Fibroblast of skin of left biceps (primary cell): ENCODE measurements at places on chromosomes 6 and 20.

GRCh38 chr20:25553819-25554296, 31.5 kb downstream of the NINL start:
- DNase-seq, result no peak

DNA sequence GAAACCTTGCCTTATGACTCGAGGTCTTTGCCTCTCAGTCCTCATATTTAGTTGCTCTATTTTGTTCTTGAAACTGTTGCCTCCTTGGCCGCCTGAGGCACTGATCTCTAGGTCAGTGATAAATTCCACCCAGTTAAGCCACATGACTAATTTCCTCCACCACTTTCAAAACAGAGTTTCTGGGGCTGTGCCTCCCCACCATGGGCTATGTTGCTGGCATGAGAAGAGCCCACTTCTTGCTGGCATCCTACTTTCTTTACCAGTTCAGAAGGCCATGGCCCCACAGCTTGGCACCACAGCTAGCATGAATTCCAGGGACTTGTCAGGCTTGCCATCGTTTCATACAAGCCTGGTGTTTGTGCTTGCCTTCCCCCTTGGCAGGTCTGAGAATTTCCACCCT, 361.4 kb upstream of the JAG1 start:
- no peak for DNase-seq

- no peak for DNase-seq
Measured at GRCh38 chr6:141248021-141248799, 884.5 kb upstream of the GJE1 start.

- no peak for DNase-seq
Measured at GRCh38 chr6:13063300-13063918, 264.9 kb downstream of the TBC1D7 start.

GRCh38 chr6:107101686-107102413, 13.5 kb downstream of the BEND3 start:
- DNase-seq, result no peak

DNA sequence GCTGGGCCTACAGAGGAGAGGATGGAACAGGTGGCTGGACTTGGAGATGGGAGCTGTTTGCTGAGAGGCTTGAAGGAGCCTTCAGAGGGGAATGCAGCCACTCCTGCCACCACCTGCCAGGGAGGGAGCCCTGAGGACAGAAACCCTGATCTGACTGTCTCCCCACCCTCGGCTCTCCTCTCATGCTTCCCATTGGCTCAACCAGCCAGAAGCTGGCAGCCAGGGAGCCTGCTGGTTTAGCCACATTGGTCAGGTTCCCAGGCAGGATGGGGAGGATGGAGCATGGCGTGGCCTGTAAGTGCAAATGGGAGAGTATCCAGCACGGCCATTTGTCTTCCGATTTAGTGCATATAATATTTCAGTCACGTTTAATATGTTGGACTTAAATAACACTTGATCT, 12.8 kb downstream of the TREM1 start:
- no peak for DNase-seq

- no peak for DNase-seq
Measured at GRCh38 chr20:3631534-3631933, 31.7 kb downstream of the GFRA4 start.

DNA sequence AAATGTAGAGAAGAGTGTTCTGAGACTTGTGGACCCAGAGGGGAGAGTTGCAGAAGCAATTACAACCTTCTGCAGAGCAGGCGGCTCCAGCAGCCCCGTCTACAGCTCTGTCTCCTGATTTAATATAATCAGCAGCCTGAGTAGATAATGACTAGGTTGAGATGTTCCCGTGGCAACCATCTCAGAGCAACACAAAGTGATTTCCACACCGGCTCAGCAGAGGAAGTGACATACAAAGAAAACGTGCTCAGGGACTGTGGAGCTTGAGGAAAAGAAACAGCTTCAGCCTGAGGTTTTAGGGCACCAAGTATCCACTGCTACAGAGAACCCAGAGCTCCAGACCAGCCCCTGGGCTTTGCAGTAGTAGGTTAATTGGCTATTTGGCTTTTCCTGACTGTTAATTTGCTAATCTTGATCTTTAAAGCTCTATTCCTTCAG, 136.4 kb downstream of the MTFR2 start:
- DNase-seq, result peak; percentile 51

GRCh38 chr6:24908650-24909035, 27.1 kb downstream of the RIPOR2 start:
- no peak for DNase-seq

DNA sequence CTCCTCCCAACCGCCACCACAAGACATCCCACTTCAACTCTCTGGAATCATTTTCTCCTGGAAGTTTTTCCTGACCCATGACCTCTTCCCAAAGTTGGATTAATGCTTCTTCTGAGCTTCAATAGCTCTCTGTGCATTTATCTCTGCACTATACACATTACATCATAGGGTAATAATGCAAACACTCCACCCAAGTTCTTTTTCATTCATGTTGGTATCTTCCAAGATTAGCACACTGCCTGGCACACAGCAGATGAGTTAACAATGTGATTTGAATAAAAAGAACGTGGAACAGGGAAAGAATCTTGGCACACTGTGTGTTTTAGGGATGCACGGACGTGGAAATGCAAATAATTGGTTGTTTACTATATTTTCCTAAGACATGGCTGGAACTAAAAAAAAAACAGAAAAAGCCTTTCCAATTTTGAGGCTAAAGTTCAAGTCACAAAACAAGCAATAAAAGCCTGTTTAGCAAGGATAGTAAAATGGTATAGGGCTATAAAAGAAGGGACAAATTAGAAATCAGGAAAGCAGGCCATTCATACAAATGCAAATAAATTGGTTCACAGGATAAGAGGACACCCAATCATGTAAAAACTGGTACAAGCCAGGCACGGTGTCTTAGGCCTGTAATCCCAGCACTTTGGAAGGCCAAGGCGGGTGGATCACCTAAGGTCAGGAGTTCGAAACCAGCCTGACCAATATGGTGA, 1.6 kb upstream of the FAM135A start:
- no peak for DNase-seq

GRCh38 chr6:34493344-34493743, 27.5 kb downstream of the PACSIN1 start:
- no peak for DNase-seq

GRCh38 chr20:32977281-32978008, 26.8 kb downstream of the SUN5 start:
- no peak for DNase-seq

- DNase-seq, result no peak
Measured at GRCh38 chr20:23746321-23746720, 4.4 kb downstream of the CST1 start.

GRCh38 chr6:23663652-23664051, 462.4 kb upstream of the NRSN1 start:
- DNase-seq, result no peak

DNA sequence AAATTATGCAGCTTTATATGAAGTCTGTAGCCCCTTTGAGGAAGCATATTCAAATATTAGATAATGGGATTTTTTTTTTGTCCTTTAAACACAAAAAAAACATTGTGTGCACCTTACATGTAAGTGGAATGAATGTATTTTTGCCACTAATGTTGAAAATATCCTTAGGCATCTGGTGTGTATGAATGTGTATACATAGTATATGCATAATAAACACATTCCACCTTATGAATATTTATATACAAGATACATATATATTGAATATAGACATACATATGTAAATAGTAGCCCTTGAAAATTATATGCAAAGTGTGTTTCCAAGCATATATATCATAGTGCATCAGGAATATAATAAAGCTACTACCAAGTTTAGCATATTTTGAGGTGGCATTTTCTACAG, 94.8 kb downstream of the SOBP start:
- no peak for DNase-seq

GRCh38 chr20:47235111-47235510, 121.4 kb downstream of the ZMYND8 start:
- DNase-seq, result no peak

DNA sequence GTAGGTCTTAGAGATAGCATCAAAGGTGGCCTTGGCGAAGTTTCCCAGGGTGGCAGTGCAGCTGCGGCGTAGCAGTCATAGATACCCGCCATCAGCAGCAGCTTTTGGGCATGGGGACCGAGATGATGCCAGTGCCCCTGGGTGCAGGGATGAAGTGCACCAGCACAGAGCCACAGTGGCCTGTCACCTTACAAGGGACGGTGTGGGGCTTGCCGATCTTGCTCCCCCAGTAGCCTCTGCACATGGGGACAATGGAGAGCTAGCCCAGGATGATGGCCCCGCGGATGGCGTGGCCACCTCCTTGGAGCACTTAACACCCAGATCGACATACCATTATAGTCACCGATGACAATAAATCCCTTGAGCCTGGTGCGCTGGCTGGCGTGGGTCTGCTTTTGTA, 195.5 kb downstream of the ZMYND8 start:
- DNase-seq, result no peak

DNA sequence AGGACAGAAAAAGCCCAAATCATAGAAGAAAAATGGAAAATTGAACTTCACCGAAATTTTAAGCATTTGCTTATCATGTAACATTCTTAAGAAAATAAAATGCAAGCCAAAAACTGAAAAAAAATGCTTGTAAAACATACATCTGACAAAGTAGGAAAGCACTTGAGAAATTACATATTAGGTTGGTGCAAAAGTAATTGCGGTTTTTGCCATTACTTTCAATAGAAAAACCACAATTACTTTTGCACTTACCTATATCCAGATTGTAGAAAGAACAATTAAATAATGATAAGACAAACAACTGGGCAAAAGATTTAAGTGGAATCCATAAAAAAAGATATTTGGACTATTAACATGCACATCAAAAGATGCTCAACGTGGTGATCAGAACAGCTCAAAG, 146.2 kb downstream of the TBXT start:
- no peak for DNase-seq

GRCh38 chr6:67102743-67103142, 1395.7 kb upstream of the EYS start:
- DNase-seq, result no peak

- DNase-seq, result no peak
Measured at GRCh38 chr20:57308451-57309271, 20.9 kb upstream of the SPO11 start.

DNA sequence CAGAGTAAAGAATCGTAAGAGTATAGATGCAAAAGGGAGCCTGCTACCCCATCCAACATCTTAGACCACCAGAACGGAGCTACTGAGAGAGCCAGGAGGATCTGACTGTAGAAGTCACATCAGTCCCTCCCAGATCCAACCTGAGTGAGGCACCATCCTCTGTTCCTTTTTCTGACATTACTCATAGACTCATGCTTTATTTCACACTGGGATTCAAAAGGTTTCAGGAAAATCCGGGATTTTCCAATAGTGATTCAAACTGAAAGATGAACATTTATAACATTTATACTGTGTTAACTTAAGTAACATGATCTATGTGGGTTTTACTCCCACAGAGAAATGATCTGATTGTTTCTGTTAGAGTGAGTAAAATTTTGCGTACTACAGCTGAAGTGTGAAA, 868.6 kb upstream of the GJE1 start:
- no peak for DNase-seq

DNA sequence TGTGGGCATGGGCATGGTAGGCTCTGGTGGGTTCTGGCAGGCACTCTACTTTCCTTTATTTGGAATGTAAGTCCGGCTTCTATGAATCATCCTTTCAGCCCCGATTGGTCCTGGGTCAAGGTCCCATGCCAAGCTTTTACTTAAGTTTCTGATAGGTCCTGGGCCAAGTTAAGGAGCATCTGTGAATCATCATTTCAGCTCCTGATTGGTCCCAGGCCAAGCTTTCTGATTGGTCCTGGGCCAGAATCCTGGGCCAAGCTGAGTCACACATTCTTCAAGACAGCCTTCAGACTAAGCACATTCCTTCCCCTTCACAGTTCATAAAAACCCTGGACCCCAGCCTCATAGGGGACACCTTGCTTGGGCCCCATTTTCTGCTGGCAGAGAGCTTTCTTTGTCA, 231.0 kb upstream of the EYS start:
- DNase-seq, result peak; percentile 55
